Cerebellar nuclear complex (tissue), 1 donor: ENCODE measurements at places on chromosomes 11 and 22.

GRCh38 chr22:40477683-40478337 is 107.4 kb downstream of the SGSM3 start:
- no peak for DNase-seq

- DNase-seq: no peak
Measured at GRCh38 chr11:44290208-44290607, 19.7 kb downstream of the ALX4 start.

DNA sequence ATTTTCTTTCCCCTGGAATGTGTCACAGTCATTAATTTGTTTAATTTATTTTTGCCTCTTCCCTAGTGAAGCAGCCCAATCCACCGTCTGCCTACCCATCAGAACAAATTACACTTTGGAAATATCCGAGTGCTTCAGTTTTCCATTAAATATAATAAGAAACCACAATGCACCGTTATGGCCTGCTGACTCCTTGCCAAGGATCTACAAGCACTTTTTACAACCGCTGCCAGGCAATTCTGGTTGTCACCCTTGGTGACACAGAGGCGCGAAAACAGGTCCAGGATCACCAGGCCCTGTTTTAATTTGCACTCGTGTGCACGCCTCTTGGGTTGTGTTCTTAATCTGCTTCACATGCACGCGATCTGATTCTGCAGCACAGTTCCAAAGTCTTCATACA is 43.9 kb downstream of the KIRREL3 start:
- DNase-seq: no peak

GRCh38 chr22:28429711-28430110 is 249.9 kb downstream of the TTC28 start:
- no peak for DNase-seq

GRCh38 chr22:42236848-42237247 is 33.6 kb downstream of the TCF20 start:
- DNase-seq: no peak
